ENCODE measurements at places on chromosomes 2 and 18.

GRCh38 chr2:77768508-77768907 is 246.3 kb upstream of the LRRTM4 start:
- H3K4me1 ChIP-seq, result no peaks in the 10 kb centered on the region
- no peaks in the 10 kb centered on the region for H3K36me3 ChIP-seq
- DNase-seq, result no peak
- H3K4me3 ChIP-seq, result no peak overlapping the region
- H3K27me3 ChIP-seq, result no peaks in the 10 kb centered on the region
- H3K27ac ChIP-seq, result no peak overlapping the region

DNA sequence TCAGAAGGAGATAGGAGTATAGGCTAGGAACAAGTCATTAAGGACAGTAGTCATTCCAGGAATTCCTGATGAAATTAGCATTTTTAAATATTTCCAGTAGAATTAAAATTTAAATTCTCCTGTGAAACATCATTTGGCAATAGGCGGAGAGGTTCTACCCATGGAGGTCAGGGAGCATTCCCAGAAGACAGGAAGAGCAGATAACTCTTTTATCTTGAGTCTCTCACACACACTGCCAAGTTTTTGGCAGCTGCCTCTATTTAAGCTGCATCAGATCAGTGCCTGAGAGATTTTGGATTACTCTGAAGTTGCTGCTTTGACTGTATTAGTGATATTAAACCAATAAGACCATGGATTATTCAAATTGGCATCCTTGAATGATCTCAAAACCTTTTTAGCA is 714.7 kb downstream of the EPHA4 start:
- H3K27ac ChIP-seq, result no peak overlapping the region
- H3K27me3 ChIP-seq, result peaks cover 8% of the 10 kb centered on the region

DNA sequence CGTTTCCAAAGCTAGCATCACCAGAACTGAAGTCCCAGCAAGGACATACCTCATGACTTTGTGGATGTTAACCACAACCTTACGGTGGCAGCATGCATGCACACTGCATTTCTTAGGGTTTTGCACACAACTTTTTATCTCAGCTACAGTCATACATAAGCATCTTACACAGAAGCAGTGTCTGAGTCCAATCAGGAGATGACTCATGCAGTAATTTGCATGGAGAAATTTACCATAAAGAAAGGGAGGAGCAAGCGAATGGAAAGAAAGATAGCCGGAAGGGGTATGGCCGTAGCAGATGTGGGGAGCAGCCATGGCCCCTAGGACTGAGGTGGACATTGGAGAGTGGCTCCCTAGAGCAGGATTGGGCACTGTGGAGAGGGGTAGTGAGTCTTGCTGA is 522.5 kb downstream of the GALR1 start:
- H3K27ac ChIP-seq, result no peak overlapping the region
- no peaks in the 10 kb centered on the region for H3K36me3 ChIP-seq
- H3K4me1 ChIP-seq, result no peaks in the 10 kb centered on the region
- no peak overlapping the region for H3K4me3 ChIP-seq

- no peak overlapping the region for H3K27ac ChIP-seq
- H3K4me1 ChIP-seq, result no peaks in the 10 kb centered on the region
- DNase-seq, result peak; percentile 60
- peaks cover 25% of the 10 kb centered on the region for H3K27me3 ChIP-seq
Observed at GRCh38 chr2:119517433-119517832, 6.8 kb downstream of the SCTR start.

GRCh38 chr2:221022554-221022953 is 549.5 kb downstream of the EPHA4 start:
- DNase-seq, result no peak
- peaks cover 6% of the 10 kb centered on the region for H3K27me3 ChIP-seq
- no peak overlapping the region for H3K4me3 ChIP-seq

- H3K4me3 ChIP-seq, result peak overlapping the region; percentile 17
- H3K4me1 ChIP-seq, result peaks cover 76% of the 10 kb centered on the region
- H3K27me3 ChIP-seq, result no peaks in the 10 kb centered on the region
Observed at GRCh38 chr2:191687867-191688266, 9.9 kb downstream of the NABP1 start.

DNA sequence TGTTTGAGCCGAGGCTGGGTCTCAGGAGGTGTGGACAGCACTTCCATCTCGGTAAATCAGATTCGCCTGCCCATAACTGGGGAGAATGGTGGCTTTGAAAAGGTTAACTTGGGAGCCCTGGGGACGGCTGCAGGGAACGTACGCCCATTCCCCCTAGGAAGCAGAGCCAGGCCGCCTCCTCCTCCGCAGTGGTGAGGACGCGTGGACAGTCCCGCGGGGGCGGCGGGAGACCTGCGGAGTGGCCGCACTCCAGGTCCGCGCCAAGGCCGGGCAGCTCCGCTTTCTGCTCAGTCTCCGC is 845 bp upstream of the MYCN start:
- no peak overlapping the region for H3K27ac ChIP-seq
- no peaks in the 10 kb centered on the region for H3K36me3 ChIP-seq
- no peak for DNase-seq
- H3K4me3 ChIP-seq, result no peak overlapping the region
- peaks cover 31% of the 10 kb centered on the region for H3K4me1 ChIP-seq
- peaks cover 51% of the 10 kb centered on the region for H3K27me3 ChIP-seq

- peaks cover 21% of the 10 kb centered on the region for H3K36me3 ChIP-seq
- H3K4me1 ChIP-seq, result peaks cover 61% of the 10 kb centered on the region
- H3K27ac ChIP-seq, result peak overlapping the region; percentile 91
- no peaks in the 10 kb centered on the region for H3K27me3 ChIP-seq
- no peak for DNase-seq
Observed at GRCh38 chr2:195545811-195546210, 111.2 kb upstream of the SLC39A10 start.

DNA sequence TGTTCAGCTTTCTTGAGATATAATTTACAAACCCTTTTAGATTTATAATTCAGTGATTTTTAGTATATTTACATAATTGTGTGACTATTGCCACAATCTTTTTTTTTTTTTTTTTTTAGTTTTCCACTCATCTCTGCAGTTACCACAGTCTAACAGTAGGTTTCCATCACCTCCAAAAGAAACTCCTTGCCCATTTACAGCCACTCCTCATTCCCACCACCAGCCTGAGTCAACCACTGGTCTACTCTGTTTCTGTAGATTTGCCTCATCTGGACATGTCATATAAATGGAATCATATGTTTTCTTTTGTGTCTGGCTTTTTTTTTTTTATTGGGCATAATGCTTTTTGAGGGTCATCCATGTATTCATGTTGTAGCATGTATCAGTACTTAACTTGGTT is 16.1 kb downstream of the MTX2 start:
- H3K36me3 ChIP-seq, result peaks cover 13% of the 10 kb centered on the region
- no peak for DNase-seq
- no peak overlapping the region for H3K27ac ChIP-seq
- H3K4me1 ChIP-seq, result peaks cover 51% of the 10 kb centered on the region
- H3K4me3 ChIP-seq, result no peak overlapping the region

- DNase-seq, result no peak
- H3K36me3 ChIP-seq, result no peaks in the 10 kb centered on the region
- no peak overlapping the region for H3K27ac ChIP-seq
- H3K4me3 ChIP-seq, result no peak overlapping the region
- H3K27me3 ChIP-seq, result no peaks in the 10 kb centered on the region
Observed at GRCh38 chr2:85794038-85794441, 40.2 kb downstream of the ATOH8 start.

GRCh38 chr2:84126530-84126929 is 332.6 kb downstream of the SUCLG1 start:
- H3K4me1 ChIP-seq, result no peaks in the 10 kb centered on the region
- no peak overlapping the region for H3K27ac ChIP-seq
- H3K27me3 ChIP-seq, result peaks cover 5% of the 10 kb centered on the region
- DNase-seq, result no peak

DNA sequence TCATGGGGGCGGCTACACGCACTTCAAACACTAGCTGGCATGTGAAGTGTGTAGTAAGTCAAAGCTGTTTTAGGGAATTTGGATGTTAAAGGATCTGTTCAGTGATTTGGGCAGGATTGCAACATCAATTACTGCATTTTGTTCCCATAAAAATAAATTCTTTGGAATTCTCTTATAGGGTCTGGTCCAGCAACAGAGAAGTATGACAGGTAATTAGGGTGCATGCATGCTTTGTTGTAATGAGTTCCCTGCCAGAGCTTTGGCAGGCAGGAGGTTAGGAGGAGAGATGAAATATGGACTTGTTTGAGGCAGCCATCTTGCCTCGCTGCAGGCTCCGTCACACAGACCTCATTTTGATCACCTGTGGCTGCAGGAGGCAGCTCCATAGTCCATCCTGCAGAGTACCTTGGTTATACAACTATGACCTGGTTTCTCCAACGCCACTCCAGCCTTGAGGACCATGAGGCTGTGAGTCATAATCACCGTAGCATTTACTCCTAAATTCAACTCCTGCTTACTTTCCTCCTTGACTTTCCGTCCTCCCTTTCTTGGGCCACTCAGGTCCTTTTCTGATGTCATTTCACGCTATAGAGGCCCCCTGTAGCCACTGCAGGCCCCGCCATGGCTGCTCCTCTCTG is 26.5 kb upstream of the EML4 start:
- no peaks in the 10 kb centered on the region for H3K27me3 ChIP-seq
- H3K36me3 ChIP-seq, result no peaks in the 10 kb centered on the region
- DNase-seq, result no peak
- H3K27ac ChIP-seq, result no peak overlapping the region
- no peak overlapping the region for H3K4me3 ChIP-seq

DNA sequence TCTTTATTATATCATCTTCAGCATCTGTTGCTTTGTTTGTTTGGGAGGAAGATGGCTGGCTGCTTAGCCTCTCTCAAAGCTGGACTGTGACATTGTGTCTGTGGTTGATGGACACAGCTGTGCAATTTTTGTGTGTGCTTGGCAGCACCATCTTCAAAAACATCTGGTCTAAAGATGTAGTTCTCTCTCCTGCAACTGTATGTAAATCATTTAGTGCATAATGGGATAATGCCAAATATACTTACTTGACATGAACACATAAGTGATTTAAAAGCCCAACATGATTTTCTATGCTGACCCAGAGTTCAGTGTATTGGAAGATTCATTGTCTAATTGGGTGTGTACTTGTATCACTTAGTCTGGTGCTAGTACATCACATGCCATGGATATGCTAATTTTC is 112.2 kb downstream of the MAP4K4 start:
- DNase-seq, result no peak
- no peak overlapping the region for H3K4me3 ChIP-seq
- peak overlapping the region; percentile 4 for H3K27ac ChIP-seq

DNA sequence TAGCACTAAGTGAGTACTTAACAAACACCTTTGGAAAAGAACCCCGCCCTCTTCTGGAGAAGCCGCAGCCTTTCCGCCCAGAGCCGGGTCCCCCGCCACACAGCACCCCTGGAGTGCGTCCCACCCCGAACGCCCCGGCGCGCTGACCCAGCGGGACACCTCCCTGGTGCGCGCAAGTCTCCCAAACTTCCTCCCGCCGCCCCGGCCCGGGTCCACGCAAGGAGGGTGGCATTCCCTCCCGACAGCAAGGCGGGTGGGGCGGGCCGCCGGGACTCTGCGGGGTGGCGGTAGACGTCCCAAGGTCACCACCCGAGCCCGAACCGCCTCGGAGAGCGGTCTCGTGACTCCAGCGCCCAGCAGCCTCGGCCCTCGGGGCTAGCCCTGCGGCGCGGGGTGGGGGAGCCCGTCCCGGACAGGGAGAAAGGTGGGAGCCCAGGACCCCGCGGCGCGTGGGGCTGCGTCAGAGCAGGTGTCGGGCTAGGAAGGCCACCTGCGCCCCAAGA is 598 bp downstream of the CCDC93 start:
- H3K36me3 ChIP-seq, result peaks cover 2% of the 10 kb centered on the region
- no peaks in the 10 kb centered on the region for H3K27me3 ChIP-seq
- H3K4me3 ChIP-seq, result peak overlapping the region; percentile 95

- no peak overlapping the region for H3K27ac ChIP-seq
- no peak overlapping the region for H3K4me3 ChIP-seq
- no peak for DNase-seq
- no peaks in the 10 kb centered on the region for H3K36me3 ChIP-seq
Observed at GRCh38 chr18:22559414-22560274, 141.9 kb upstream of the CTAGE1 start.

All from activated naive CD4-positive, alpha-beta T cell treated with anti-CD3 and anti-CD28 coated beads for 36 hours (primary cell).